HepG2 (cell line): ENCODE measurements at places on chromosomes 3 and 15. TPM values are rescaled to one million over a fixed set of nuclear protein-coding genes. Genes with fewer than 3 reads are reported as not detected.

Gene IQCH
- polyA plus RNA-seq = 0.08 and 0.16 TPM in 2 replicates

Gene CGNL1
- polyA plus RNA-seq = 5.6 and 6.2 TPM in 2 replicates

Gene KBTBD12
- not detected in 2 replicates for polyA plus RNA-seq

Gene CLEC3B
- 0.07 and 0.10 TPM in 2 replicates for polyA plus RNA-seq

Gene PLSCR1
- 25.0 and 33.8 TPM in 2 replicates for polyA plus RNA-seq

Gene PLEKHO2
- 4.8 and 5.1 TPM in 2 replicates for polyA plus RNA-seq

Gene MYH15
- polyA plus RNA-seq = 0.01 and 0.03 TPM in 2 replicates

Gene LEKR1
- polyA plus RNA-seq = 0.39 and 0.49 TPM in 2 replicates

Gene KLHL40
- not detected in 2 replicates for polyA plus RNA-seq

Gene AADACL2
- not detected in 2 replicates for polyA plus RNA-seq

Gene POPDC2
- 0.55 and 0.58 TPM in 2 replicates for polyA plus RNA-seq

Gene CASR
- polyA plus RNA-seq = not detected in 2 replicates

DNA sequence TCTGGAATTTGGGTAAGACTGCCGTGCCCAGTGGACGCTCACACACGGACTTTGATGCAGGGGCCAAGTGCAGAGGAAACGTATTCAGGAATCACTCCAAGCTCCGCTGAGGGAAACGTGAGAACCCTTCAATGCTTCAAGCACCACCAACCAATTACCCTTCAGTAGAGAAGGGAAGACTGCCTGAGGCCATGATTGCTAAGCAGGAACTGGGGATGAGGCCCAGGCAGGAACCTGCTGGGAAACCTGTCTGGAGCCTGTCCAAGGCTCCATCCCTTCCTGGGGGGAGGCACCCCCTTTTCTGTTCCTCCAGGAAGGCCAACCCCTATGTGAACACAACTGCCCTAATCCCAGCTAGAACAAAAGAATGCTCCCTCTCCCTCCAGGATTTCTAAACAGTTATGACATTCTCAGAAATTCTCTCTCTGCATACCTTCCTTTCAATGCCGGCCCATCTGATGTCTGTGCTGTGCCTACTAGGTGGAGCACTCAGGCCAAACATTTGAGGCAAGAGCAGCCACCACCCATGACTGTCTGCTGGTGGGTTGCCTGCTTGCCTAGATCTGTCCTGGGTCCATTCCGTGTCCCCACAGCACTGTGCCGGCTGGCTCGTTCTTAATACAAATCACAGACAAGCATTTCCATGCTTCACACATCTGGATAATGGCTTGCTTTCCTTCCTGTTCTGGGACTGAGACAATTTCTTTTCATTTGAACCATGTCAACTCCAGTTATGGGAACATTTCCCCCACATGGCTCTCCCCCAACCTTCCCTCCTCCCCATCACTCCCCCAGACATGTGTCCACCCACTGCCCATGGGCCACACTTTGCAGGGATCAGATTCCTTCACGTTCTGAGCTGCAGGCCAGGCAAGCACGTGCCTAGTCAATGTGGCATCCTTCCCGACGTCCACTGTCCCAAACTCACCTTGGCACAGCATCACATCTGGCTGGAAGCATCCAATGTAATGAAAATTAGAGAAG is 149.4 kb downstream of the ADAMTS17 start:
- DNase-seq = no peak
- H3K4me1 ChIP-seq = peaks cover 4% of the 10 kb centered on the region; the same call in 1 of the 2 replicates
- H3K36me3 ChIP-seq = no peaks in the 10 kb centered on the region

- H3K27ac ChIP-seq = no peak overlapping the region
- H3K4me3 ChIP-seq = no peak overlapping the region
- DNase-seq = no peak
- no peaks in the 10 kb centered on the region; the same call in 1 of the 2 replicates for H3K36me3 ChIP-seq
- H3K27me3 ChIP-seq = no peaks in the 10 kb centered on the region
These were observed 55.2 kb downstream of the RAB7A start for GRCh38 chr3:128781164-128781563.

- no peaks in the 10 kb centered on the region for H3K36me3 ChIP-seq
- no peak for DNase-seq
- H3K4me1 ChIP-seq = no peaks in the 10 kb centered on the region
- H3K4me3 ChIP-seq = no peak overlapping the region
- no peak overlapping the region for H3K27ac ChIP-seq
These were observed 75.5 kb upstream of the PLSCR5 start for GRCh38 chr3:146680617-146681016.

DNA sequence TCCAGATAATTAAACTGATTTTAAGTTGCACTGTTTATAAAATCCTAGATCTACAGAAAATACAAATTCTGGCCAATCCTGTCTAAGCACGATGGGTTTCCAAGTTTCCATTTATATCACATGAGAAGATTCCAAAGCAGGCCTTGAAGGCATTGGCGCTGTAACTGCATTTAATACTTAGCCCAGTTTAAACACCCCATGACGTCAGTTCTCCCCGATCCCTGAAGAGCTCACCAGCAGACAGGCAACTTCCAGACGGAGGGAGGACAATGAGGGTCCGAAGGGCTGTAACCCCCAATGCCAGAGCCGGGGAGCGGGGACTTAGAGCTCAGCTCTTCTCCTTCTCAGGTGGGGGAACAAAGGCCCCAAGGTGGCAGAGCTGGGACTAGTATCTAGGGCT is 117.3 kb downstream of the XXYLT1 start:
- no peak for DNase-seq
- H3K4me1 ChIP-seq = peaks cover 74% of the 10 kb centered on the region
- no peaks in the 10 kb centered on the region for H3K27me3 ChIP-seq
- H3K27ac ChIP-seq = peak overlapping the region; percentile 82
- no peak overlapping the region for H3K4me3 ChIP-seq
- H3K36me3 ChIP-seq = 0 out of 3 replicates have a peak, but pooled peaks cover 8% of the 10 kb centered on the region

DNA sequence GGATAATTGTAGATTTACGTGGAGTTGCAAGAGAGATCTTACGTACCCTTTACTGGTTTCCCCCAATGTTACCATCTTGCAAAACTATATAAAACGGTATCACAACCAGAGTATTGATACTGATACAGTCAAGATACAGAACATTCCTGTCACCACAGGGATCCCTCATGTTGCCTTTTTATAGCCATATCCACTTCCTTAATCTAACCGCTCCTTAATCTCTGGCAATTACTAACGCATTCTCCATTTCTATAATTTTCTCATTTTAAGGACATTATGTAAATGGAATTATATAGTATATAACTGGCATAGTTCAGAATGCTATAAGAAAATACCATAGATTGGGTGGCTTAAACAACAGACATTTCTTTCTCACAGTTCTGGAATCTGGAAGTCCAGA is 61.1 kb downstream of the SEC22A start:
- no peak overlapping the region for H3K27ac ChIP-seq
- H3K36me3 ChIP-seq = 0 out of 3 replicates have a peak, but pooled peaks cover 2% of the 10 kb centered on the region
- H3K27me3 ChIP-seq = no peaks in the 10 kb centered on the region
- no peaks in the 10 kb centered on the region for H3K4me1 ChIP-seq
- DNase-seq = no peak

DNA sequence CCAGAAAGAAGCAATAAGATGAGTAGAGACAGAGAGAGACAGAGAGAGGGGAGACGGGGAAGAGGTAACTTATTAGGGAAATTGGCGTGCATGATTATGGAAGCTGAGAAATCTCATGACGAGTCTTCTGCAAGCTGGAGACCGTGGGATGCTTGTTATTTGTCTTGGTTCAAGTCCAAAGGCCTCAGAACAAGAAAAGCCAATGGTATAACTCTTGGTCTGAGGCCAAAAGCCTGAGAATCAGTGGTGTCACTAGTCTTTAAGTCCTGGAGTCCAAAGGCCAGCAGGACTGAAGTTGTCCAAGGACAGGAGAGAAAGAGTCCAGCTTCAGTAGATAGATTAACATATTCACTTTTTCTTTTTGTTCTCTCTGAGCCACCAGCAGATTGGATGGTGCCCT is 613.6 kb downstream of the CADM2 start:
- no peak overlapping the region for H3K4me3 ChIP-seq
- H3K27ac ChIP-seq = no peak overlapping the region
- no peaks in the 10 kb centered on the region for H3K27me3 ChIP-seq
- no peak for DNase-seq

GRCh38 chr3:141427764-141428163 is 59.1 kb upstream of the RASA2 start:
- H3K27ac ChIP-seq = no peak overlapping the region
- no peak for DNase-seq
- peaks cover 42% of the 10 kb centered on the region; the same call in 2 of the 3 replicates for H3K36me3 ChIP-seq

DNA sequence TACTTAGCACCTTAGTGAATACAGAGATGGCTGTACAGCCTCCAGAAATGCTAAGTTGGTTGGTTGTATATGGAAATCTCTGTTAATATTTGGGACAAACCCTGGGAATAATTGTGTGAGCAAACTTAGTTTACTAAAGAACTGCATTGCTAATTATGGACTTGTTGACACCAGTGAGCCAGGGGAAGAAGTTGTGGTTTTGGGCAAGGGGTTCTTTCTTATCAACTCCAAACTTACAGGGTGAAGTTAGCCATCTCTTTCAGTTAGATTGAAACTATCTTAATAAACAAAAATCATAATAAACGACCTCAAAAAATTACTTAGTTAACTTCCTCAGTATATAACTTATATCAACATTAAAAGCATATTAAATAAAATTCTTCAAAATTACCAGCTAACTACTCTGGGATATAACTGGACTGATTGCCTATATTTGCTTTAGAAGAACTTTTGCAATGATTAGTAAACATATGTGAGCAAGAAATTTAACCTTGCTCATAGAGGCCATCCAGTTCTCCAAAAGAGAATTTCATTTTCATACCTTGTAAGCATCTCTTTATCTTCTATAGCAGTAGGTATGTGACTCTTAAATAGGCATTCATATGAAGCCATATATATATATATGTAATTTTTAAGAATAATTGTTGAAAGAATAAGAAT is 24.7 kb downstream of the MBNL1 start:
- H3K27me3 ChIP-seq = no peaks in the 10 kb centered on the region

- peaks cover 8% of the 10 kb centered on the region; the same call in 1 of the 2 replicates for H3K4me1 ChIP-seq
- H3K27me3 ChIP-seq = no peaks in the 10 kb centered on the region
- DNase-seq = no peak
- H3K4me3 ChIP-seq = no peak overlapping the region
- no peaks in the 10 kb centered on the region for H3K36me3 ChIP-seq
These were observed 42.5 kb upstream of the ARHGEF26 start for GRCh38 chr3:154078672-154079071.
